ENCODE measurements at places on chromosomes 1 and 21.

DNA sequence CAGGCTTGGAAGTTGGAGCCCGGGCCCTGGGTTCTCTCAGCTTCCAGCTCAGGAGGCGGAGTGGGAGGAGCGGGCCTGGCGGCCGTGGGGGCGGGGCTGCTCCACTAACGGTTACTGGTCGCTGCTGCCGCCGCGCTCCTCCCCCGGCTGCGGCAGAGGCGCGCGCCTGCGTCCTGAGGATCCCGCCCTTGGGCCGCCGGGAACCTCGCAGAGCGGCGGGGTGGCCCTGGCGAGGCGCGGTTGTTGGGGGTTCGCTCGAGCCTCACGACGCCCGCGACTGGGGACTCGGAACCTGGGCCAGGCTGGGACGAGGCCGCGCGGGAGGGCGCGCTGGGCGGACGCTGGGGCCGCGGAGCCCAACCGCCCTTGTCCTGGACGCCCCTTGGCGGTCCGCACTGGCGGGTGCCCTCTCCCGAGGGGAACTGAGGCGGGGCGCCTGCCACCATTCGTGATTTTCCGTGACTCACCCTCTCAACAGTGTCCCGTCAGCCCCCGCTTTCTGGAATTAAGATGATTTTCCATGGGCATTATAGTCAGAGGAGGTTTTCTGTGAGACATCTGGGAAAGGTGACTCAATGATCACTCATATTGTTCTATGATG is 34.1 kb downstream of the OR2G3 start:
- DNase-seq = peak; percentile 17

GRCh38 chr1:226337276-226337875 is 28.4 kb upstream of the LIN9 start:
- no peak for DNase-seq

GRCh38 chr1:220367833-220368232 is 95.6 kb upstream of the RAB3GAP2 start:
- no peak for DNase-seq

DNA sequence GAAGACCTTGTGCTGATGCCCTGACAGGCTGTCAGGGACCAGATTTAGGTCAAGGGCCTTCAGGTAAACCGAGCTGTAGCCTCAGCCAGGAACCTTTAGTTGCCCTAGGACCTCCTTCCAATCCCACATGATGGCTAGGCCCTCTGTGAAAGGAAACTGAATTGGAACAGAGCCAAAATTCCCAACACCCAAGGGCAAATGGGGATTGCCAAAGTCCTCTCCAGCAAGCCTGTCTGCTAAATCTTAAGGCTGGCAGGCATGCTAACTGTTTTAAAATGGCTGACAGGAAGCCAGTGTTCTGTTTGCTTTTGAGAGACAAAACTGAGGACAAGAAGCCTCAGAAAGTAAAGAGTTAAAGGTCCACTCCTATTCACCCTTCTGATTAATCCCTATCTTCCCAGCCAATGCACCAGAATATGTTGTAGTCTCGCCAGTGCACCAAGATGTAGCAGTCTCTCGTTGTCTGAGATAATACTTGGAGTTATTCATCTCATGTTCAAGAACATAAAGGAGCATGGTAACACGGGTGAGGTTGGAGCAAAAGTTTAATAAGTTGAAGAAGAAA is 35.1 kb downstream of the MSTO1 start:
- no peak for DNase-seq

DNA sequence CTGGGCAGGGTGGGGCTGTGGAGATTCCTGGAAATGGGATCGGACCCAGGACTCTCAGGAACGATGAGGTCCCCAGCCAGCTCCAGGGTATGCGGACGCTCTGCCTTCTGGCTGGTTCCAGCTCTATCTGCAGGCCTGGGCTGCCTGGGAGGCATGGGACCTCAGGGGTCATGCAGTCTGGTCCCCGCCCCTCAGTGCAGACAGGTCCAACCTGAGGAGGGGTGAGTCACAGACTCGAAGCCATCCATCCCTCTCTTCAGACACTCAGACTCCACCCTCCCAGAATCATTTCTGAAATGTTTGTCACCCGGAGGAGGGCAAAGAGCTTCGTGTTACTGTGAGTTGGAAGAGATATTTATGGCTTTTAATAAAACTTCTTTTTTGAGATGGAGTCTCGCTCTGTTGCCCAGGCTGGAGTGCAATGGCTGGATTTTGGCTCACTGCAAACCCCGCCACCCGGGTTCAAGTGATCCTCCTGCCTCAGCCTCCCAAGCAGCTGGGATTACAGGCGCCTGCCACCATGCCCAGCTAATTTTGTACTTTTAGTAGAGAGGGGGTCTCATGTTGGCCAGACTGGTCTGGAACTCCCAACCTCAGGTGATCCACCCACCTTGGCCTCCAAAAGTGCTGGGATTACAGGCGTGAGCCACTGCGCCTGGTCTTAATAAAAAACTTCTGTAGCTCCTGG is 5.9 kb upstream of the MYOM3 start:
- no peak for DNase-seq

- no peak for DNase-seq
Observed at GRCh38 chr21:21007606-21008005, 9.4 kb downstream of the NCAM2 start.

DNA sequence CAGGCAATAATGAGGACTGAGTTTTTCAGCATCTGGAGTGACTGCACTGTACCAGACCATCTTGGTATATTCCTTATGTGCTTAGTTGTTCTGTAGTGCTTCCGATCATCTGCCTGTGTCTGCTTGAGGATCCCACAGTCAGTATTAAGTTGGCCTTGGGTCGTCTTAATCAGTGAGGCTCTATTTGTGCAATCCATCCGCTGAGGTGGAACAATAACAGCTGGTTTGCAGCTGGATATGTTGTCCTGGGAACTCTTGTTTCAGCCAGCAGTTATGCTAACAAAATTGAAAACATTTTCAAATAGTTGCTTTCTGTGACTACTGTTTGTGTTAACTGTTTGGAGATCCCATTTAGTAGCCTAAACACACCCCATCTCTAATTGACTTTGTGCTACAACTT is 73.7 kb downstream of the LAMC1 start:
- DNase-seq = no peak
